Tibial nerve (tissue), 4 donors: ENCODE measurements at places on chromosomes 11 and 22. TPM values are rescaled to one million over a fixed set of nuclear protein-coding genes. Genes with fewer than 3 reads are reported as not detected.
A peak's percentile ranks its signal among the peaks of the same experiment; 100 is the strongest.

DNA sequence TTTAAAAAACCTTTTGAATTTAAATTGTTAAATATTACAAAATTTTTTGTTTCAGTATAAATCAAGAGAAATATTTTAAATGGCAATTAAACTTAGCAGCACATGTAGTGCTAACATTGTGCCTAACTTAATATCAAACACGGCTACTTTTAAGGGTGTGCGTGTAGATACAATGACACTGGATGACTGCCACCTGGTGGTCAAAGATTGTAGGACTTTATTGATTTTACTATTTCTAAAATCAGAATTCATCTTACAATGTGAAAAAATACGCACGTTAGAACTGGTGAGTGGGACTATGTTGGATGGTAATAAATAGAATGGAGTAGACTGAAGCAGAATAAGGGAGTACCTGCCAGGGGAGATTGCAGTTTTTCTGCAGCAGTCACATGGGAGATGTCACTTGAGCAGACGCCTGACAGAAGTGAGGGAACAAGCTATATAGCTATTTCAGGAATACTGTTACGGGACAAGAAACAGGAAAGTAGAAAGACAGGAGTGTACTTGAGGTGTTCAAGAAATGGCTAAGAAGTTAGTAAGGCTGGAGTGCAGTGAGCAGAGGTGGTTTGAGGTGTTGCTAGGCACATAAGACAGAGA lies 52.9 kb downstream of the UVRAG start:
- no peaks in the 10 kb centered on the region for H3K36me3 ChIP-seq
- H3K27ac ChIP-seq: no peak overlapping the region
- H3K4me3 ChIP-seq: no peak overlapping the region
- DNase-seq: peak; percentile 87
- peaks cover 41% of the 10 kb centered on the region for H3K4me1 ChIP-seq

- H3K27me3 ChIP-seq: no peaks in the 10 kb centered on the region
- DNase-seq: no peak
- no peaks in the 10 kb centered on the region for H3K4me1 ChIP-seq
- H3K27ac ChIP-seq: no peak overlapping the region
- H3K36me3 ChIP-seq: no peaks in the 10 kb centered on the region
These were observed 1.3 kb upstream of the RFPL2 start for GRCh38 chr22:32205974-32206773.

DNA sequence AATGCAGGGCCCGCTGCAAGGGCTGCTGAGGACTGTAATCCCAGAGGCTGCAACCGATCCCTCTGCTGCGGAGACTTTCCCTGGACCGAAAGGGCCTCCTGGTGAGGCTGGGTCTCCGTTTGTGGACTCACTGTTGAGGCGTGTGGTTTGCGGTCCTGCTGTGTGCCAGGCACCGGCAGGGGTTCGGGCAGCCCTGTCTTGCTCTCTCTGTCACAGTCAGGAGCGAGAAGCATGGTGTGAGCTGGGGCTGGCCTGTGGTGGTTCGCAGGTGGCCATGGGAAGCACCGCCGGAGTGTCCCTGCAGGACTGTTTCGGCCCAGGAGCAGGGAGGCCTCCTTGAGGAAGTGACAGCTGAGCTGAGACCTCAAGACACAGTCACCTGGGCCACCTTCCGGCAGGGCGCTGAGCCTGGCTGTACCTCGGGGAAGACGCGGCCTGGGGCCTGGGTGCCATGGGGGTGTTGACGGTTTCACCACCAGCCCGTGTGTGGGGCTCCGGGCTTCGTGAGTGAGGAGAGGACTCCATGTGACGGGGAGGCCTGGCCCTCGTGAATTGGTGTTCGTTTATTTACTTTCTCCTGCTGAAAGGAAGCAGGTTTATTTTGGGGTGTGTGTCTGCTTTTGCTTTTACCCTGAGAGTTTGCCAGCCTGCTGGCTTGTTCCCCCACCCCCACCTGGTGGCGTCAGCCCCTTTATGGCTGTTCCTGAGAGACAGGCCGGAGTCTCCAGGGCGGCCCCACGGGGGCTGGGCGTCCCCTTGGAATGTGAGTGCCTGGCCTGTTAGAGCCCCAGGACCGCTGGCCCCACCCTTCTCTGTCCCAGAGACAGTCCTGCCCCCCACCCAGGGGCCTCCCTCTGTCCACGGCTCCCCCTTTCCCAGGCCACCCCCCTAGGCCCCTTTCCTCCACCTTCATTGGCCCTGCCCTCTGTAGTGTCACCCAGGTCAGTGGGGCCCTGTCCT lies 122.5 kb downstream of the KCNQ1OT1 start:
- DNase-seq: no peak
- H3K27ac ChIP-seq: no peak overlapping the region
- H3K4me1 ChIP-seq: peaks cover 19% of the 10 kb centered on the region
- no peak overlapping the region for H3K4me3 ChIP-seq

DNA sequence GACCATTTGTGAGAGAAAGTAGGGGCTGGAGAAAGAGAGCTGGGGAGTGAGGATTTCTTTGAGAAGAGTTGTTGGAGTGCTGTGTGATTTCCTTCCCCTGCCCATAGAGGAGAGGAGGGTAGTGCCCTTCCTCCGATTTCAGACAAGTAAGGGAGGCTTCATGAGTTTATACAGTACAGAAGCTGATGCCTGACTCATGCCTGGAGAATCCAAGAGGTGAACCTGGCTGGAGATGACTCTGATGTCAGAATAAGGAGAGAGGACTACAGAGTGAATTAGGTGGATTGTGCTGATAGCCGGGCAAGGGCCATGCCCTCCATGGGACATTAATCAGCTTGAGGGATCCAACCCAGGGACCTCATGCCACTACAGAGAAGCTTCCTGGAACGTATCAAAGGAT lies 91.6 kb downstream of the FAR1 start:
- H3K4me1 ChIP-seq: no peaks in the 10 kb centered on the region
- H3K4me3 ChIP-seq: no peak overlapping the region
- no peak for DNase-seq
- no peak overlapping the region for H3K27ac ChIP-seq
- no peaks in the 10 kb centered on the region for H3K27me3 ChIP-seq

GRCh38 chr22:46287873-46288751 lies 8.6 kb upstream of the GTSE1 start:
- H3K4me1 ChIP-seq: peaks cover 14% of the 10 kb centered on the region
- no peak overlapping the region for H3K4me3 ChIP-seq
- no peaks in the 10 kb centered on the region for H3K27me3 ChIP-seq
- peak overlapping the region; percentile 8 for H3K27ac ChIP-seq
- DNase-seq: no peak

DNA sequence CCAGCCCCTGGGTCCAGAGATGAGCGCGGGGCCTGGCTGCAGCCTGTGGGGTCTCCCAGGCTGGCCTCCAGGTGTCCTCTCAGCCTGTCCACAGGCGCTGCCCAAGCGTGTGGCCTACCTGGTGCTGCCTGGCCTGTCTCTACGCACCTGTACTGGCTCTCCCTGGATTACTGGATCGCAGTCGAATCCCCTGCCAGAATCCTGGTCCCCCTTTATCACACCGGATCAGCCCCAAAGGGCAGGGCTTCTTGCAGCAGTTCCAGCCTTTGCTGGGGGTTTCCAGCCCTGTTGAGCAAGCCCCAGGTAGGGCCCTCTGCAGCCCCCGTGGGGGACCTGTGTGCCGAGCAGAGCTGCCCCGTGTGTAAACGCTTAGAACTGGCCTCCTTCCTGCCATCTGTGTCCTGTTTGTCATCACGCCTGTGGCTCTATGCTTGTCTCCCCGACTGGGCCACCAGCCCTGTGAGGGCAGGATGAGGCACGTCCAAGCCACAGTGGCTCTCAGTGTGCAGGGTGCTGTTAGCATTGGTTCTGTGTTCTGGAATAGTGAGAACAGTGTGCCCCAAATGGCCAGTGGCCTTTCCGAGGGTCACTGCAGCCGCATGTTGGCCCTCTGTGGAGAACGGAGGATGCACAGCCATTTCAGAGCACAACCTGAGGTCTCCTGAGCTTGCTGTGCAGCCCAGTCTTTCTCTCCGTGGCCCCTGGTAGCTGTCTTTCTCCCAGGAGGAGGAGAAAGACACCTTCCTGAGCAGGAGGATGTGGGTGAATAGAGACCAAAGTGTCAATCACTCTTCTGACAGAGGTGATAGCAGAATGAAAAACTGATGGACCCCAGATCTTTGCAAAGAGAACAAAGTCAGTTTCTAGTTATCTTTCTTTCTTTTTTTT lies 13.9 kb upstream of the TXNRD2 start:
- H3K36me3 ChIP-seq: no peaks in the 10 kb centered on the region
- no peak for DNase-seq
- peak overlapping the region; percentile 33 for H3K27ac ChIP-seq
- H3K27me3 ChIP-seq: no peaks in the 10 kb centered on the region
- H3K4me3 ChIP-seq: no peak overlapping the region

GRCh38 chr22:36397131-36398093 lies 9.6 kb upstream of the MYH9 start:
- H3K27ac ChIP-seq: no peak overlapping the region
- DNase-seq: no peak
- no peaks in the 10 kb centered on the region for H3K36me3 ChIP-seq
- no peaks in the 10 kb centered on the region for H3K4me1 ChIP-seq
- H3K27me3 ChIP-seq: no peaks in the 10 kb centered on the region
- H3K4me3 ChIP-seq: no peak overlapping the region

- H3K27me3 ChIP-seq: no peaks in the 10 kb centered on the region
- no peak overlapping the region for H3K4me3 ChIP-seq
- H3K36me3 ChIP-seq: no peaks in the 10 kb centered on the region
These were observed 53.6 kb downstream of the NAV2 start for GRCh38 chr11:19766206-19766605.

DNA sequence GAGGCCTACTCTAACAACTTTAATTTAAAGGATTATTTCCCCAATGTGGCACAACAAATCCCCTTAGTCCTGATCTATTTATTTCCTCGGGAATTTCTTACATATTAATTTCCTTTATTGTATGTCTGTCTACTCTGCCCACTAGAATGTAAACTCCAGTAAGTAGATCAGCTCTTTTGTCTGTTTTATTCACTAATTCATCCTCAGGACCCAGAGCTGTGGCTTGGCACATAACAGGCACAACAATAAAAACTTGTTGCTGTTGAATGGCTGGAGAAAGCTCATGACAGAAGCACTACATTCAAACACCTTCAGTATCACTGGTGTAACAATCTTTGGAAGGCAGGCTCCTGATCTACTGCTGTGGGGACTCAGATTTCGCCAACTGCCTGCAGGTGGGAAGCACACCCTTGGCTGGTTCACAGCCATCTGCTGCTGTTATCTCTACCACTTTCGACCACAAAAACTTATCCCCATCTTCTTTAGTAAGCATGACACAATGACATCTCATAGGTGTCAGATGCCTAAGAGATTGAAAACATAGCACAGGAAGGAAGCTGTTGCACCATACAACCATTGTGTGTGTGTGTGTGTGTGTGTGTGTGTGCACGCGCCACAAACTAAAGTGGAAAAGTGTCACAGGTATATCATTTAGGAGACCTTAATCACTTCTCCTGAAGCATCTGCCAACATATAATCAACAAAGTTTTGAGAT lies 11.9 kb downstream of the HIRA start:
- H3K4me3 ChIP-seq: no peak overlapping the region
- no peaks in the 10 kb centered on the region for H3K4me1 ChIP-seq
- no peaks in the 10 kb centered on the region for H3K36me3 ChIP-seq
- no peak overlapping the region for H3K27ac ChIP-seq
- DNase-seq: no peak

GRCh38 chr11:16217631-16218030 lies 138.7 kb downstream of the SOX6 start:
- no peak overlapping the region for H3K27ac ChIP-seq
- DNase-seq: no peak
- H3K27me3 ChIP-seq: no peaks in the 10 kb centered on the region
- H3K4me3 ChIP-seq: no peak overlapping the region
- no peaks in the 10 kb centered on the region for H3K4me1 ChIP-seq

DNA sequence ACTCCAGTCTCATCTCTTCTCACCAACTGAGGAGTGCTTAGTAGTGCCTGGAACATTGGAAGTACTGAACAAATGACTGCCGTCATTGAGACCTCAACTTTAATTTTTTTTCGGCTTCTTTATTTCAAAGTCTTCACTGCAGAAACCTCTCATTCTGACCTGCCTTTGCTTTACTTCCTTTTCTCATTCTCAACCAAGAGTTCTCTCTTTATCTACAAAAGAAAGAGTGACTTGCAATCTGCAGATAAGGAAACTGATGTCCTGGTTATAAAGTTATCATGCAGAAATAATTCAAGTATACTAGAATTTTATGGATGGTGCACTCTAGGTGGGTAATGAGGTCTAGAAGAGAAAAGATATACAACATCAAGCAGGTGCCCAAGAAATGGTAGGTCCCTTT lies 1.2 kb upstream of the EED start:
- H3K4me1 ChIP-seq: no peaks in the 10 kb centered on the region
- H3K27me3 ChIP-seq: no peaks in the 10 kb centered on the region
- no peak overlapping the region for H3K4me3 ChIP-seq

DNA sequence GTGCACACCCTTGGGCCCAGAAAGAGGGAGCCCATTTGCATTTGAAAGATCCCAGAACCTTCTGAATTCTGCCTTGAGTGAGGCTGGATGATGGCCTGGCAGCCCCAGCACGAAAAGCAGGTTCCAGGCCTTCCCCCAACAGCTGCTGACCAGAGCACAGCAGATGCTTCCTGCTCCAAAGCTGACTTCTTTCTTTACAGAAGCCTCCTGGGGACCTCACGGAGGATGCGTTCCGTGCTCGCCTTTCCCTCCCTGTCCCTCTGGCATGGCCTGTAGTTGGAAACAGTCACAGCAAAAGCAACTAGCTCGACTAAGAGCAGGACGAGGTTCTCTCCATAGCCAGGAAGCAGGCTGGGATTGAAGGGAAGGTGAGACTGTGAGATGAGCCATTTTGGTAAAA lies 107.7 kb upstream of the B3GAT1 start:
- H3K4me1 ChIP-seq: no peaks in the 10 kb centered on the region
- H3K27me3 ChIP-seq: no peaks in the 10 kb centered on the region
- H3K36me3 ChIP-seq: no peaks in the 10 kb centered on the region
- H3K4me3 ChIP-seq: no peak overlapping the region
- H3K27ac ChIP-seq: no peak overlapping the region

GRCh38 chr22:23713696-23714595 lies 23.1 kb downstream of the RGL4 start:
- no peaks in the 10 kb centered on the region for H3K27me3 ChIP-seq
- peaks cover 9% of the 10 kb centered on the region for H3K36me3 ChIP-seq
- no peak overlapping the region for H3K27ac ChIP-seq
- DNase-seq: no peak

GRCh38 chr11:108871152-108871551 lies 206.3 kb downstream of the DDX10 start:
- H3K36me3 ChIP-seq: no peaks in the 10 kb centered on the region
- H3K27ac ChIP-seq: no peak overlapping the region
- H3K4me3 ChIP-seq: no peak overlapping the region
- peak; percentile 19 for DNase-seq
- H3K27me3 ChIP-seq: no peaks in the 10 kb centered on the region

MS4A3 gene
- total RNA-seq: not detected

CRYBB3 gene
- not detected for total RNA-seq

FAM83F gene
- 9.4 TPM for total RNA-seq

ACR gene
- total RNA-seq: 2.2 TPM

MSANTD4 gene
- total RNA-seq: 17.3 TPM

MS4A7 gene
- total RNA-seq: 77.1 TPM

MS4A1 gene
- total RNA-seq: 1.3 TPM

NCR3LG1 gene
- 2.2 TPM for total RNA-seq
